ENCODE measurements at places on chromosomes 6 and 20.

GRCh38 chr6:8219352-8219943, 117.1 kb upstream of the EEF1E1 start:
- no peak for DNase-seq

DNA sequence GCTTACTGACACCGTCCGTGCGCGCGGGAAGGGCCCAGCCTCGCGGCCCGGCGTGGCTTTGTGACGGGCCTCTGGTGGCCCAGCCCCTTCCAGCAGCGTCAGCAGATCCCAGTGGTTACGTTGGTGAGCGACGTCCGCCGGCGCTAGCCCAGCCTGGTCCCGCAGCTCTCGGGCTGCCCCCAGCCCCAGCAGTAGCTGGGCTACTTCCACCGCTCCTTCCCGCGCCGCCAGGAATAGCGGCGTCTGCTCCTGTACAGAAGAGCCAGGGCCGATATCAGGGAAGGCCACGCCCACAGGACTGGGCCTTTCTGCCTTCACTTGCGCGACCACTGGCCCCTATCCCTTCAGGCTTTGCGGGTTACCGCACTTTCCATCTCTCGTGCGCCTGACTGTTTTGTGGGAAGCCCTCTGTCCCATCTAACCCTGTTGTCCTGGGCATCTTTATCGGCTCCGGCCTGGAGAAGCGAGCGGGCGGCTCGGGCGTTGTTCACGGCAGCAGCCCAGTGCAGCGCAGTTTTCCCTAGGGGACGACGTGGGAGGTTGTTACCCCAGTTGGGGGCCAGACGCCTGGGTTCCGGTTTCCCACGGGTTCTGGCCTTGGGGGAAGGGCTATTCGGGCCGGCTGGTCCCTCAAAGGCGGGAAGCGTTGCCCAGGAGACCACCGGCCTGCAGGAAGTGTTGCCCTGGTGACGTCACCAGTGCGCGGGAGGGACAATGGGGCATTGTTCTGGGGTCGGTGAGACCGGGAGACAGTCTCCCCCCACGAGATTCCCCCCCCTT, 3.6 kb upstream of the GPSM3 start:
- peak; percentile 98 for DNase-seq

DNA sequence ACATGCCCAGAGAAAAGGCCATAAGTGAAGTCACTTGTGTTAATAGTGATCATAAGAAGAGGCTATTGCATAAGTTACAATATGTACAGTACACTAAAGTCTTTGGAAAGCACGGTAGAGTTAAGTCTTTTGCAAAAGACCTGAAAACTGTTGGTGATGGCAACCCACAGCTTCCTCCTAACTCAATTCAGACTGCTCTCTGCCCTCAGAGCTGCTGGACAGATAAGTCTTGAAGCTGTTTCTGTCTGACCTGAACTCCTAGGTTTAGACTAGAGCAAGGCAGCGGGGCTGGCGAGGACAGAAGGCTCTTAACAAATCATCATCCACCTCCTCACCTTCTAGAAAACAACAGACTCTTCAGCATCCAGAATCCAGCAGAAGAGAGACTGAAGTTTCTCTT, 125.4 kb downstream of the CD24 start:
- DNase-seq, result no peak

- DNase-seq, result no peak
These were observed 185.0 kb downstream of the AIG1 start for GRCh38 chr6:143245656-143246055.

GRCh38 chr6:1311400-1312202, at the start of gene FOXQ1:
FOXQ1 (plus strand) TSS chr6:1312098; CDS start chr6:1312705, 607 bp downstream.
- no peak for DNase-seq

GRCh38 chr6:28303570-28303969, 22.2 kb downstream of the PGBD1 start:
- no peak for DNase-seq

GRCh38 chr20:10571313-10571815, 102.4 kb downstream of the JAG1 start:
- no peak for DNase-seq

- no peak for DNase-seq
These were observed 18.8 kb upstream of the ZNF831 start for GRCh38 chr20:59144831-59145196.

DNA sequence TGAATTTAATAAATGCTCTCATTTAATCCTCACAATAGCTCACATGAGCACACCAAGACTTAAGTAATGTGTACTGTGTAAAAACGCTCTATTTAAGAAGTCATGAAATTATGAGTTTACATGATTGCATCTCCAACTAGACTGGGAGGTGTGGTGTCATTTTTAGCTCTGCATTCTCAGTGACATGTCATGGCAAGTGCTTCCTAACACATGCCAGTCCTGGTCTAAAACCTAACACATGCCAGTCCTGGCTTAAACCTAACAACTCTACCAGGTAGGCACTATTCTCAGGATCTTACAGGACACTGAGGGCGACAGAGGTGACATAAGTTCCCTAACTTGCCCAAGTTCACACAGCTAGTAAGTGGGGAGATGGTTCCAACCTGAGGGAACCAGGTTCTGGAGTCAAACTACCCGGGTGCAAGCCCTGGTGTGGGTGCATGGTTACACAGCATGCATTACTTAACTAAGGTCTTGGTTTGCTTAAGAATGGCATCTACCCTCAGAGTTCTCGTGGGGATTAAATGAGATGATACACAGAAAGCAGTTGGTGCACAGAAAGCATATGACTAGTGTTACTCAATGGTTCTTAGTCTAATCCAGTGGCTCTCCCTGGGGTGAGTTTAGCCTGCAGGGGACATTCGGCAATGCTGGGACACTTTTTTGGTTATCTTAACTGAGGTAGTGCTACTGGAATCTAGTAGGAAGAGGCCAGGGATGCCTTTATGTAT, 14.7 kb downstream of the CLDN20 start:
- no peak for DNase-seq
